Left lung (tissue), 14 donors: ENCODE measurements at places on chromosomes 2 and 18. TPM values are rescaled to one million over a fixed set of nuclear protein-coding genes. Genes with fewer than 3 reads are reported as not detected.

DNA sequence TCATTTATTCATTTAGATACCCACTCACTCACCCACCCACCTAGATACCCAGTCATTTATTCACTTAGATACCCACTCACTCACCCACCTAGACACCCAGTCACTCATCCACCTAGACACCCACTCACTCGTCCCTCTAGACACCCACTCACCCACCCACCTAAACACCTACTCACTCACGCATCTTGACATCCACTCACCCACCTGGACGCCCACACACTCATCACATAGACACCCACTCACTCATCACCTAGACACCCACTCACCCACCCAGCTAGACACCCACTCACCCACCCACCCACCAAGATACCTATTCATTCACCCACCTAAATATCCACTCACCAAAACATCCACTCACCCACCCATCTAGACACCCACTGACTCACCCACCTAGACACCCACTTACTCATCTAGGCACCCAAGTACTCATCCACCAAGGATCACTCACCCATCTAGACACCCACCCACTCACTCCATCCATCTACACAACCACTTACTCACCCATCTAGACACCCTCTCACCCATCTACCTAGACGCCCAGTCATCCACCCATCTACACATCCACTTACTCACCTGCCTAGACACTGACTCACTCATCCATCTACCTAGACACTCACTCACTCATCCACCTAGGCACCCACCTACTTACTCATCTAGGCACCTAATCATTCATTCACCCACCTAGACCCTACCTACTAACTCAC lies 723.7 kb upstream of the RAB6C start:
- H3K4me3 ChIP-seq: no peak overlapping the region
- H3K27me3 ChIP-seq: no peaks in the 10 kb centered on the region
- no peak overlapping the region for H3K27ac ChIP-seq
- no peaks in the 10 kb centered on the region for H3K36me3 ChIP-seq

DNA sequence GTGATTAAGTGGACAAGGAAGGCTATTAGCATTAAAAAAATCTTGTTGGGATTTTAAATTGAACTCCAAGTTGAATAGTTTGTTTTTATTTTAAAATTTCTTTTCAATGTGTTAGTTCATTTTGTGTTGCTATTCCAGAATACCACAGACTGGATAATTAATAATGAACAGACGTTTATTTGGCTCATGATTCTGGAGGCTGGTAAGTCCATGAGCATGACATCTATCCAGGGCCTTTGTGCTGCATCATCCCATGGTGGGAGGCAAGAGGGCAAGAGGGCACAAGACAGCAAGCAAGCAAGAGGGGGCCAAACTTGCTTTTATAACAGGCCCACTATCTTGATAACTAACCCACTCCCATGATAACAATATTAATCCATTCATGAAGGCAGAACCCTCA lies 22.5 kb downstream of the CCDC85A start:
- no peaks in the 10 kb centered on the region for H3K36me3 ChIP-seq
- no peak overlapping the region for H3K4me3 ChIP-seq
- no peaks in the 10 kb centered on the region for H3K4me1 ChIP-seq
- DNase-seq: no peak
- no peak overlapping the region for H3K27ac ChIP-seq

GRCh38 chr2:101976891-101977290 lies 14.9 kb upstream of the IL1R2 start:
- no peak for DNase-seq
- H3K27me3 ChIP-seq: no peaks in the 10 kb centered on the region
- no peak overlapping the region for H3K27ac ChIP-seq

GRCh38 chr2:39179974-39180960 lies 59.4 kb upstream of the SOS1 start:
- DNase-seq: no peak
- no peaks in the 10 kb centered on the region for H3K36me3 ChIP-seq
- no peak overlapping the region for H3K4me3 ChIP-seq
- H3K27me3 ChIP-seq: no peaks in the 10 kb centered on the region
- H3K4me1 ChIP-seq: no peaks in the 10 kb centered on the region

DNA sequence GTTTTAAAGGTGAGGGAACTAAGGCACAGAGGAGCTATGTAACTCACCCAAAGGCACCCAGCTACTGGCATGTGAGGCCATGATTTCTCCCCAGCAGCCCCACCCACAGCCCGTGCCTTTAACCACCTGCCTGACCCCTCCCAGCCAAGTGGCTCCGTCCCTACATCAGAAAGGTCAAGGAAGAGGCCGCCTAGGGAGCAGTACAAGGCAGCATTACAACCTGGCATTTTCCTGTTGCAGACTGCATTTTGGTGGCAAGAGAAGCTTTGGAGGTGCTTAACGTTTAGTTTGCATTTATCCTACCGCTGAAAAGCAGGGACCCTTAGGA lies 17.5 kb downstream of the STEAP3 start:
- no peaks in the 10 kb centered on the region for H3K36me3 ChIP-seq
- peaks cover 6% of the 10 kb centered on the region for H3K4me1 ChIP-seq
- peak overlapping the region; percentile 33 for H3K27ac ChIP-seq
- DNase-seq: no peak

DNA sequence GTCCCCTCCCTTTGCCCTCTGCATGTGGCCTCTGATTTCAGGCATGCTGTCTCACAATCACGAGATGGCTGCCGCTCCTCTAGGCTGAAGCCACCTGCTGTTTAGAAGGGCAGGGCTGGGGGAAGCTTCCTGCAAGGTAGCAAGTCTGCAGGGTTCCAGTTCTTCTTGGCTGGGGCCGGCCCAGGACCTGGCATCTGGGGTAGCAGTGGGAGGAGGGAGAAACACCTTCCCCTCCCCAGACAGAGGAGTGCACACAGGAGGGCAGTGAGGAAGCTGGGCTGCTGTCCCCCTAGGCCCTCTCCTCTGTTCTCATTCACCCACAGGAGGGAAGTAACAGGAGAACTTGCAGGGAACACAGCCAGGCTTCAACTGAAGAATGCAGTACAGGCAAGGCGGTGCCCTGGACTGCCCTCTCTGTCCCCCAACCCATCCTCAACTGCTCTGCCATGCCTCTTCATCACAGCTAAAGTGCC lies 345.9 kb upstream of the HS6ST1 start:
- no peak for DNase-seq
- no peaks in the 10 kb centered on the region for H3K36me3 ChIP-seq
- H3K4me3 ChIP-seq: no peak overlapping the region
- H3K4me1 ChIP-seq: no peaks in the 10 kb centered on the region

DNA sequence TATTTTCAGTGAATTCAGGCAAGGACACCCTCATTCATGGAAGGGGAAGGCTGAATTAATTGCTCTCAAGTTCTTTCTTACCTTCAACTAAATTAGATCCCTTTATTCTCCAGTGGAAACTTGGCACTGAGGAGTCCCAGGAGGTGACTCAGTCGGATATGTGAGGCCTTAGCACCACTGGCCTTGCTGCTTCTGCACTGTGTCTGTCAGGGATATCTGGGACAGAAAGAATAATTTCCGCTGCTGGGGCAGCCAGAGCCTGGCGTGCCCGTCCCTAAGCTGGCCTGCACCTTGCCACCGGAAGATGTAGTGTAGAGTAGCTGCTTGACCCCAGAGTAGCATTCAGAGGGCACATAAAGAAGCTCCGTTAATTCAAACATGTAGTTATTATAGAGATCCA lies 53.4 kb downstream of the LIMS1 start:
- no peak overlapping the region for H3K4me3 ChIP-seq
- no peak for DNase-seq
- no peaks in the 10 kb centered on the region for H3K27me3 ChIP-seq

- H3K27me3 ChIP-seq: no peaks in the 10 kb centered on the region
- H3K27ac ChIP-seq: peak overlapping the region; percentile 91
- no peaks in the 10 kb centered on the region for H3K36me3 ChIP-seq
- no peak for DNase-seq
Measured at GRCh38 chr2:127407661-127408003, 10.6 kb upstream of the PROC start.

DNA sequence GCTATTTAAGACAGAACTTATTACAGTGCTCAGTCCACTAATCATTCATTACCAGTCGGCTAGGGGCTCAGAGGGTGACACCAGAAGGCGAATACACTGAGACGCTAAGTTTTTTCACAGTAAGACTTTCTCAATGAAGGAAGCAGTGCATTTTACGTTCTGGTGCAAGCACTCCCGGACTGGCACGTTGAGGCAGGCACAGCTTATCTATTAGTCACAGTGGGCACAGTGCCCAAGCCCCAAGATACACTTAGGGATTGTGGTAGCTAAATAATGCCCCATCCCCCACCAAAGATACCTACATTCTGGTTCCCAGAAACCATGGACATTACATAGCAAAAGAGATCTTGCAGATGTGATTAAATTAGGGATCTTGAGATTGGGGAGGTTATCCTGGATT lies 32.6 kb upstream of the BCL11A start:
- no peak overlapping the region for H3K27ac ChIP-seq
- no peak overlapping the region for H3K4me3 ChIP-seq
- H3K27me3 ChIP-seq: peaks cover 1% of the 10 kb centered on the region

- no peaks in the 10 kb centered on the region for H3K4me1 ChIP-seq
- no peak for DNase-seq
- no peak overlapping the region for H3K4me3 ChIP-seq
- no peaks in the 10 kb centered on the region for H3K36me3 ChIP-seq
Measured at GRCh38 chr2:175236930-175237329, 55.4 kb upstream of the ATP5MC3 start.

DNA sequence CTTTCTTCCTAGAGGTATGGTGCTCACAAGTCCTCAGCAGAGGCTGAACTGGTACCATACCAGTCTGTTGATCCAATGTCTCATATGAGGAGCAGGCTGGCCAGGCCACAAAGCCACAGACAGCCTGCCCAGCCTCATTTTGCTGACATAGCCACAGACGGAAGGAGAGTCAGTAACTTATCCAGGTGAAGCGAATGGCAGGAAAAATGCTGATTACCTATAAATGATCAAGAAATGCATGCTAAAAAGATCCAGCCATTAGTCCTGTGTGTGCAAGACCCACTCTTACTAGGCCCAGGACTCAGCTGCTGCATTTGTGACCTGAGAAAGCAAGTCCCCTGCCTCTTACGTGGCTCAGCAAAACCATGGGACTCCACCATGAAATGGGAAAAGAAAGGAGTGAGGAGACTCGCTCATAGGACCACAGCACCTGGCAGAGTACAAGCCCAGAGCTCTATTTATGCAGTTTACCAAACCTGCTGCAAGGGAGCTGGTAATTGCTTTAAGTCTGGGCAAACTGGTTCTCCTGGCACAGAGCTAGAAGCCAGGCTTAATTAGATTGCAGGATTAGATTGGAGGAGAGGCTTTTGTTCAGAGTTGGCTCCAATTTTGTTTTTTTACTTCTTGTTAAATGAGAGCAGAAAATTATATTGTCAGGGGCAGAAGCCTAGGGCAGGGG lies 19.0 kb downstream of the RHOB start:
- no peaks in the 10 kb centered on the region for H3K4me1 ChIP-seq
- no peak overlapping the region for H3K27ac ChIP-seq
- H3K4me3 ChIP-seq: no peak overlapping the region
- no peaks in the 10 kb centered on the region for H3K36me3 ChIP-seq

GRCh38 chr18:75422341-75422910 lies 5.1 kb downstream of the SMIM21 start:
- no peaks in the 10 kb centered on the region for H3K27me3 ChIP-seq
- no peak for DNase-seq

Gene PPIG
- 40.8 TPM for total RNA-seq

Gene ANKRD39
- 11.8 TPM for total RNA-seq

Gene FBXO41
- total RNA-seq: 2.4 TPM

Gene C2orf69
- total RNA-seq: 11.6 TPM

Gene MBOAT2
- total RNA-seq: 32.7 TPM

Gene ODC1
- 55.0 TPM for total RNA-seq

Gene WNT6
- not detected for total RNA-seq
